ENCODE measurements at places on chromosomes 2 and 18.

- DNase-seq: no peak
Measured at GRCh38 chr2:236908439-236909192, 177.1 kb upstream of the COPS8 start.

GRCh38 chr18:1394966-1395365 is 490.3 kb downstream of the ADCYAP1 start:
- DNase-seq: no peak

DNA sequence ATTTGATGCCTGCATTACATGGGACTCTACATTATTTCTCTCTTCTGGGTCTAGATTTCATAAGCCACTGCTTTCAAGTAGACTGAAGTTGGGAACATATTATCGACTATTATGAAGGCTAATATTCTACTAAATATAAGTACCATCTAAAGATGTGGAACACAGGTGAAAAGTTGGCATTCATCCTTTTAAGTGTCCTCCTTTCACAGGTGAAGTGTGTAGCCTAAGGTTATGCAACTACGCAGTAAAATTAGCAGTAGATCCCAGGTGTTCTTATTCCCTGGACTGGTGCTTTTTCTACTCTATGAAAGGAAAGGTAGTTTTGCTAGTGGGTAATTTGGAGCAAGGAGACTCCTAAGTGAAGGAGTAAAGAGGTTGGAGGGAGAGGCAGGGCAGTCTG is 88.2 kb upstream of the DPP10 start:
- no peak for DNase-seq

GRCh38 chr18:37242826-37243560 is 322.6 kb downstream of the CELF4 start:
- DNase-seq: no peak

- no peak for DNase-seq
Measured at GRCh38 chr2:238644095-238645081, 203.5 kb upstream of the TWIST2 start.

DNA sequence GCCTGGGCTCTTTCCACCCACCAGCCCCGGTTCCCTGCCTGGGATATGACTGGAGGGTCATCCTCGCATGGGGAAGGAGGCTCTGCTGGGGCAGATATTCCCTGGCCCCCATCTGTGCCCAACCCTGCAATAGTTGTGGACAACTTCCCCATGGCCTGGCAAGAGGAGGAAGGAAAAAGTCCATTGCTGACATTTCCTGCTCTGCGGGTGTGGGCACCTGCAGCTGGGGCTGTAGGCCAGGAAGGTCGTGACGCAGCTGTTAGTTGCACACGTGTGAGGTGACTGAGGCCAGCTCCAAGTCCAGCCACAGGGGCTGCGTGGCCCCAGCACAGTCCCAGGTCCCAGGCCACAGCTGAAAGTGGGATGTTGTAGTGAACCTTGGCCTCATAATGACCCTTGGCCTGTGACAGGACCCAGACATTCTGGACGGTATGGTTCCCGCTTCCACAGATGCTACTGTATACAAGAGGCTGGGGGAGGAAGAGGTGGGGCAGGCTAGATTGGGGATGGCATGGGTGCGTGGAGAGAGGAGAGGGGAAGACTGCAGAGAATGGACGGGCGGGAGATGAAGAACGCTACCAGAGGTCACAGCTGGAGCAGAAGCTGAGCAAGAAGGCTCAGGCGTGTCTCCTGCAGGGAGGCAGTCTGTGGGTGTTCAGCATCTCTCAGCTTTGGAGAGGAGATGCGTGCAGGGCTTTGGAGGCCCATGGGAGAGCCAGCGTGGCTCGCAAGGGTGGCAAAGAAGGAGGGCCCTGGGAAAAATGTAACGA is 22.1 kb downstream of the OTOF start:
- no peak for DNase-seq

- DNase-seq: no peak
Measured at GRCh38 chr2:132417430-132418035, 928 bp downstream of the GPR39 start.

DNA sequence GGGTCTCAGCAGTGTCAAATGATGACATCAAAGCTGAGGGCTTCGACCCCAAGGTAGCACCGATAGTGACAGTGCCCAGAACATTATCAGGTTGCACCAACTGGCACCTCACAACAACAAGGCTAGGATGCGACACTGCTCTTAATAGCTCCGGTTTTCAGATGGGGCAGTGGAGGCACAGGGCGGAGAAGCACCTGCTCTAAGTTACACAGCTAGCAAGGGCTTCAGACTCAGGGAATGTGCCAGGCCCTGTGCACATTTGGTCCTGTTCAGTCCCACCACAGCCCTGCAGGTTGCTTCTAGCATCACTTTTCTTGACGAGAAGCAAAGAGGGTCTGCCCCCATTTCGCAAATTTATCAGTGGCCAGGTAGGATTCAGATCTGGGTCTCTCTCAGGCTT is 74.1 kb downstream of the DGKD start:
- no peak for DNase-seq

DNA sequence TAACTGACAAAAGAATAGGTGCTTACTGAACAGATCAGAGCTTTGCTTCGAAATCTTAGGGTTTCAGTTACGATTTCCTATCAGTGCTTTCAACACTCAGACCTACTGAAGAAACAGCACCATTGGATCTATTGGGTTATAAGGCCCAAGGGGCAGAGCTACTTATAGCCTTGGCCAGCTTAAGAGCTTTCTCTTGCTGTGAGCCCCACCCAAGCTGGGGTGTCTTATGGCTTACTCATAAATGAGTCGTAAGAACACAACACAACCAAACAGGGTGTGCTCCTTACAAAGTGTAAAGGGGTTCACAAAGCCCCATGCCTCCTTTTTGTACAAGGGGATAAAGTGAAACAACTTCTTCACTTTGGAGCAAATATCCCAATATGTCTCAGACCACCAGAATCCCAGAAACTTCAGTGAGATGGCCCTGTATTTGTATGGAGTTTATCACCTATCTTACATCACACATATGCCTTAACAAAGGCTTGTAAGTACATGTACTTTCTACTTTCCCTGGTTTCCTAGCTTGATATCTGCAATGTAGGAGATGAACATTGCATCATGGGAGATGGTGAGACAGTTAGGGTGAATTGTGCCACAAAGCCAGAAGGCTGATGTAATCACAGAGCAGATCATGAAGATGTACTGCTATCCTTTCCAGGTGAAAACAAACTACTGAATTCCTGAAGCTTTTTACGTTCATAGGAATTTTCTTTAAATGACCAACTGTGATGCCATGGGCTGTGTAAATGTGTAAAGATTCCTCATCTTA is 115.5 kb upstream of the GLI2 start:
- no peak for DNase-seq

GRCh38 chr2:156526950-156527636 is 90.9 kb downstream of the GPD2 start:
- DNase-seq: no peak

DNA sequence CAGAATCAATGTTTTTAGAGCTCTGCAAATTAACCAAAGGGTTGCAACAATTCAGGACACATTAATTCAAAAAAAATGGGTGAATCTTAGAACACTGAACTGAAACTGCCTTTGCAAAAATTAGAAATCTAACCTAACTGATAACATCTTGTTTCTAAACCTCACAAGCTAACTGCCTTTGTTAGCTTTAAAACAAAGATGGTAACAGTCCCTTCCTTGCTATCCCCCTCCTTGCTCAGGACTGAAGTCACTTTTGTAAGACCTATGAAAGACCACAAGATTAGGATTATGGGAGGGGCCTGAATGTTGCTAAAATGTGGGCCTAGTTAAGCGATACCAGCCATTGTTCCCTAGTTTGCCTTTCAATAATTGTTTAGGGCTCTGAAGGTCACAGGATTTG is 44.9 kb upstream of the LONRF2 start:
- DNase-seq: no peak

GRCh38 chr18:77147418-77147852 is 14.9 kb upstream of the MBP start:
- no peak for DNase-seq

- DNase-seq: no peak
Measured at GRCh38 chr2:110818767-110819481, 86.6 kb downstream of the ACOXL start.

DNA sequence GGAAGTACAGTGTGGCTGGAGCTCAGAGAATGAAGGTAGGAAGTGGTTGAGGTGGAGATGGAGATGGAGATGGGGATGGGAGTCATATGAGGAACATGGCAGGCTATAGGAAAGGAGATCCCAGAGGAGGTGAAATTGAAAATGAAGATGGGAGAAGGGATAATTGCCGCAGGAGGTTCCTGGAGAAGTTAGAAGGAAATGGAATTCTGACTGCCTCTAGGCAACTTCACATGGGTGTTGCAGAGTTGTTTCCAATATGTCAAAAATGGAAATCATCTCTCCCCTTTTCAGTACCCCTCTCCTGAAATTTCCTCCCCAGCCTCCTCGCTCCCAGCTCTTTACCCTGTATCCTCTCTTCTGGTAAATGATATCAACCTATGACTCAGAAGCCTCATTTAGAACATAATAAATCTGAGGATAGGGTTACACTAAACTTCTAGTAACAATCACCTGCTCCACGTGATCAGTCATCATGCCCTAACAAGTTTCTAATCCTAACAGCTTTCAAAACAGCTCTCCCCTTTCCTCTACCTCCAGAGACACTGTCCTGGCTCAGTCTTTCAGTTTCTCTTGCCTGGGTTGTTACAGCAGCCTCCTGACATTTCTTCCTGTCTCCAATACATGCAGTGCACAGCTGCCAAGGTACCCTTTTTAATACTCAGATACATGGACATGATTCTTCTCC is 201.9 kb upstream of the RBMS1 start:
- no peak for DNase-seq

DNA sequence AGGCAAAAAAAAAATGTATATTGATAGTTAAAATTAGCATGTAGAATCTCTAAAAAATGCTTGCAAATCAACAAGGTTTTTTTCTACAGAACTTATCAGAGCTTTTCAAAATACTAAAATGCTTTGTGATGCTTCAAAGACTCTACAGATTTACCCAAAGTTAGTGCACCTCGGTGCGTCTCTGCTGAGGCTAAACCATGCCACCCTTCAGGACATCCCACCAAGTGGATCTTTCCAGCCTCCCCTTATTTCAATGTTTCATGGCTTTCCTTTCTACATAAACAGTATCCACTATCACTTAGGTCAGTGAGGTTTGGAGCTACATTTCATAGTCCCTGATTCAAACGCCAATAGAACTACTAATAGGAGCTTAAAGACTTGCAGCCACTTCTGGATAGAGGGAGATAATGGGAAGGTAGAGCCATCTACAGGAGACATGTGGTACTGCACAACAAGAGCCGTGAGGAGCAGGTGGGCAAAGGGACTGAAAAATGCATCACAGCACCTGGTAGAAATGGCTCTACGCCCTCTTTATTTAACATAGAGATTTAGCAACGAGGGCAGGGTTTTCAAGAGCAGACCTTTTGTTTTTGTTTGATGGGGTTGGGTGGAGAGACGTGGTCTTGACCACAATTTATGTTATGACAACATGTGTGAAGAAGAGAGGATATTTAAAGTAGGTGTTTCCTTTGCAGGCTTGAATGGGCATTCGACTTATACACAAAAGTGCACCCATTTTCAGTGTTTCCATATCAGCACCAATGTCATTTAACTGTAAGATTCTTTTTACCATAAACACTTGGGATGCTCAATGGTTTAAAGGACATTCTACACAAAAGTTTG is 56.1 kb upstream of the SLC35G4 start:
- peak; percentile 31 for DNase-seq

DNA sequence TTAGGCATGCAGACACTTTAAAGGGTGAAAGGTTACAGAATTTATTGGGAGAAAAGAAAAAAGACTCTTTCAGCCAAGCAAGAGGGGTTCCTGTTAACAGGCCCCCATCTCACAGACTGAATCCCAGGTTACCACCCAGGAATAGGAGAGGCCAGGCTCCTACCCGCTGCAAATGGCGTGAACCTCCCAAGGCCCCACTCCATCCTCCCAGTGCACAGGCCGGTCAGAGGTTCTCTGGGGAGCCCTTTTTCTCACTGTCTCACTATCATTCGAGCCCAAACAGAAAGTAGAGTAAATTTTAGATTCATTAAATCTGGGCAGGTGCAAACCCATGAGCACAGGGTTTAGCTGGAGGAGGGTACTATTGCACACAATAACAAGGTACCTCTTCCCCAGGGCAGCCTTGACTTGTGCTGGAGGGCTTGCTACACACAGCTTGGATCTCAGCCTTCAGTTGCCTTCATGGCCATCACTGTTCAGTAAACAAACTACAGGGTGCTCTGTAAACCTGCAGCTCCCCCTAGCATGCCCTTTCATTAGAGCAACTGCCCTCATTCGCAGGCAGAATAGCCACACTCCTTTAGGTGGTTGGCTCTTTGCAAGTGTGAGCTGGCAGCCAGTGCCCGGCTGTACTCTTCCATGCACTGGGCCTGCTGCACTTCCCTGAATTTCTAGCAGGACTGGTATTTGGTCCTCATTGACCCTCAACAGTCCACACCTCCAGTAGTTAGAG is 7.3 kb upstream of the PLEK start:
- peak; percentile 20 for DNase-seq

GRCh38 chr18:40099641-40100040 is 1855.4 kb upstream of the PIK3C3 start:
- DNase-seq: no peak

- DNase-seq: no peak
Measured at GRCh38 chr2:129913695-129914495, 65.6 kb upstream of the RAB6C start.

DNA sequence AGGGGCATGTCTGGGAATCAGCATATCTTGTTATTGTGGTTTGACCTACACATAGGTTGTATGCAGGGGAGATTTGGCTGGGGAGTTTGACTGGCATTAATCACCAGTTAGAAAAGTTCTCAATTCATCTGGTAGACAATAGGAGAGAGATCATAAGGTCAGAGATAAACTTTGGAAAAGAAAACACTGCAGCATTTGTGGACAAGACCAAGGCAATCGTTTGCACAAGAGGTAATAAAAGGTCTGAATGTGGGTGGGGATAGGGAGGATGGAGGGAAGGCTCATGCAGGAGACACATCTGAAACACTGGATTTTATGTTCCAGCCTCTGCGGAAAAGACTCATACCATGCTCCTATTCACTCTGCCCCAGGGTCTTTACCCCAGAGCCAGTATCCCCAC is 136.9 kb downstream of the MAIP1 start:
- no peak for DNase-seq

- no peak for DNase-seq
Measured at GRCh38 chr2:193502363-193503035, 1307.8 kb upstream of the TMEFF2 start.

- no peak for DNase-seq
Measured at GRCh38 chr2:25664183-25664964, 9.0 kb downstream of the DTNB start.

DNA sequence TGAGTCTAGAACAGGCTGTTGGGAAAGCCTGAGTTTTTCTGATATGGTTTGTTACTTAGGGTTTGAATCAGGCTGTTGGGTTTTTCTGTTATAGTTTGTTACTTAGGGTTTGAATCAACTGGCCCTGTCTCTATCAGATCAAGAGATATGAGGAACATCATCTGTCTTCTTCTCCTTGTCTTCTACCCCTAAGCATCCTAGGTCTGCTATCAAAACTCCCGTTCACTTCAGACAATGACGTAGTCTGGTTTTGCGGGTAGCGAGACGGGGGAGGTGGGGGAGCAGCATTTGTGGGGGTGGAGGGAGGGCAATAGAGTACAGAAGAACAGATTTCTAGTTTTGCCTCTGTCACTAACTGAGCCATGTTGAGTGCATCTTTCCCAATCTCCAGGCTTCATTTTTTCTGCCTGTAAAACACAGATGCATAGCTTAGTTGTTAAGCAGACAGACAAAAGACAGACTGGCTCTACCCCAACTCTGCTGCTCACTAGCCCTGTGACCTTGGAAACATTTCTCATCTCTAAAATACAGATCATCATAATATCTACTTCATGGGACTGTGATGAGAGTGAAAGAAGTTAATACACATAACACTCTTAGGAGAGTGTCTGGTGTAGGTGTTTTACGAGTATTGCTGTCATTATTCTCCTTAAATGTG is 9.1 kb downstream of the TNP1 start:
- no peak for DNase-seq

- DNase-seq: no peak
Measured at GRCh38 chr2:42932271-42933151, 140.1 kb upstream of the HAAO start.
